ENCODE measurements at places on chromosomes 3 and 15. TPM values are rescaled to one million over a fixed set of nuclear protein-coding genes. Genes with fewer than 3 reads are reported as not detected.

DNA sequence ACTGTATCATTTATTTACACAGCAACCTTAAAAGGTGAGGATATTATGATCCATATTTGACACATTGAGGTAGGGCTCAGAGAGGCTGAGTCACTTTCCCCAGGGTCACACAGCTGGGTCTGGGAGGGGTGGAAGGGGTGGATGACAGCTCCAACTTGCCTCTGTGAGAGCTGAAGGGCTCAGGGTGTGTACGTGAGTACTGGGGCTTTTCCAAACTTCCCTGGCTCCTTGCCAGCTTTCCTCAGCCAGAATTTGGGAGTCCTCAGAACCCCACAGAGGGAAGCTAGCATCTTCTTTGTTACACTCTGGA lies 58.3 kb upstream of the SLC6A11 start:
- no peaks in the 10 kb centered on the region for H3K27me3 ChIP-seq
- no peaks in the 10 kb centered on the region for H3K36me3 ChIP-seq
- H3K4me1 ChIP-seq = no peaks in the 10 kb centered on the region
- no peak overlapping the region for H3K4me3 ChIP-seq
- no peak overlapping the region for H3K27ac ChIP-seq

GRCh38 chr3:58526515-58526957 lies 10.5 kb downstream of the ACOX2 start:
- H3K4me3 ChIP-seq = no peak overlapping the region
- no peaks in the 10 kb centered on the region for H3K27me3 ChIP-seq
- peaks cover 14% of the 10 kb centered on the region for H3K36me3 ChIP-seq
- peaks cover 75% of the 10 kb centered on the region for H3K4me1 ChIP-seq

- H3K27ac ChIP-seq = no peak overlapping the region
- H3K4me1 ChIP-seq = no peaks in the 10 kb centered on the region
- DNase-seq = no peak
- H3K4me3 ChIP-seq = no peak overlapping the region
Measured at GRCh38 chr3:52982839-52983238, 63.0 kb downstream of the SFMBT1 start.

LRRK1 gene
- polyA plus RNA-seq = 1.2 TPM

ANKRD34C gene
- polyA plus RNA-seq = not detected

TRPC1 gene
- 0.25 TPM for polyA plus RNA-seq
